ENCODE measurements at places on chromosomes 7 and 10.

DNA sequence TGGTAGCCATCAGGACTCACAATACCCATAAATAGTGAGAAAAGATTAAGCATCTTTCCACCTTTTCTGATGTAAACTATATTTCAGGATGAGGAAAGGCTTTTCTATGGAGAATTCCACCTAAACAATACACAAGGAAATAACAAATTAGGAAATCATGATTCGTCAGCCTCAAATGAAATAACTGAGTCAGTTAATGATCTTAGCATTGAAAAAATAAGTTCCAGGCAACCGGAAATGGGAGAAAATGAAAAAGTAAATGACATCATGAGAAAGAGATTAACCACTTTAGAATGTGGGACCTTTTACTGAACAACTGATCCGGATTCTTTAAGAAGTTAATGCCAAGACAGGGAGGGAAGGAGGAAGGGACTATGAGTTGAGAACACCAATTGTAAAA, 742.3 kb downstream of the TNS3 start:
- no peak for DNase-seq

DNA sequence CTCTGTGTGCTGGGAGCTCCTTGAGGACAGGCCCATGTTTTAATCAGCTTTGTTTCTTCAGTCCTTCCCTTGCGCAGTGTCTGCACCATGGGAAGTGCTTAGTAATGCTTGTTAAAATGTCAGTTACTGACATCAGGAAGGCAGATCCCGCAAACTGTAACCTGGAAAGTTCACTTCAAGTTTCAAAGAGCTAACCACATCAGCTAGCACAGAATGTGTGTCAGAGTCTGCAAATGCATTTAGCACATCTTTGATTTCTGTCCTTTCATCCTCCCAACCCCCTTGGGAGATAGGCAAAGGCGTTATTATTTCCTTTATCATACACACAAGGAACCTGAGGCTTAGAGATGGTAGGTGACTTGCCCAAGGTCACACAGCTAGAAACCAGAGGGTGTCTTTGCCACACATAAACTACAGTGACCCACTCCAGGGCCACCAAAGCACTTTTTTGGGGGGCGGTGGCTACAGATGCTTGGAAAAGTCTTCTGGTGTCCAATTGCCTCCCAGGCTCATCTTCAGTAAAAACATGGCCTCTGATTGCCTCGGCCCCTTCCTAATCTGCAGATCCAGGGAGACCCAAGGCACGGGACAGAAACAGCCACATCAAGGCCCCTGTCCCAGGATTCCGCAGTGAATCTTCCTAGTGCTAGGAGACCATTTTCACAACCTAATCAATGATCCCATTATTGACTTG, 116.2 kb upstream of the GPR26 start:
- DNase-seq, result no peak

GRCh38 chr10:60899266-60899665, 44.7 kb downstream of the RHOBTB1 start:
- DNase-seq, result no peak

GRCh38 chr7:73828107-73828803, 2.5 kb upstream of the CLDN4 start:
- no peak for DNase-seq

DNA sequence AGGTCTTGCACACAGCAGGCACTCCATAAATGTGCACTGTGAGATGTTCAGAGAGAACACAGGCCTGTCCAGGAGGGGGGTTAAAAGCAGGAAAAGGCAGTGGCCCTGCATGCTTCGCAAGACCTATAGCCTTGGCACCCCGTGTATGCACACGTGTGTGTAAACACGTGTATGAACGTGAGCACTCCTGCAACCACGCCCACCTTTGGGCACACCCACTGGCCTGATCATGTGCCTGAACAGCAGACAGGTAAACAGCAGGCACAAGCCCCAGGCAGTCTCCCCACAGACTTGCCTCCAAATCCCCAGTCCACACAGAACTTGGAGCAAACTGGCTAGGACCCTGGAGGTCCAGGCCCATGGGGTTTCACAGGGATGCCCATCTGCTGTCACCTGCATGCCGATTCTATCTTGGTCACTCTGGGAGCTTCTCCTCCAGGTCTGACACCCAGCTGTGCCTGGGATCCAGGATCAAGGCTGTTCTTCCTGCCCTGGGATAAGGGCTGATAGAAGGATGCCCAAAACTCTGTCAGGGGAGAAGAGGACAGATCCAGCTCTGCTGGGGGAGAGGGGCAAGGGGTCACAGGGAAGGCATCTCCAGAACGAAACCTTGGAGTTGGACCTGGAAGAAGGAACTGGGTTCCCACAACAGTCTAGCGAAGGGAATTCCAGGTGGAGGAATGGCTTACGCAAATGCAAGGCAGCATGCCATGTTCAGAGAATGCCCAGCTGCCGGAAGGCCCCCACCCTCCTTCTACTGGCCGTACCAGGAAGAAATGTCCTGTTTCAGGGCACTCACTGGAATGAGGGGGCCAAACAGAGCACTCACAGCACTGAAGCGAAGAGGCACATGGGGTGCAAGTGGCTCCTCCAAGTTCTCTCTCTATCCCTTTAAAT, 14.3 kb upstream of the ZMIZ1 start:
- no peak for DNase-seq

DNA sequence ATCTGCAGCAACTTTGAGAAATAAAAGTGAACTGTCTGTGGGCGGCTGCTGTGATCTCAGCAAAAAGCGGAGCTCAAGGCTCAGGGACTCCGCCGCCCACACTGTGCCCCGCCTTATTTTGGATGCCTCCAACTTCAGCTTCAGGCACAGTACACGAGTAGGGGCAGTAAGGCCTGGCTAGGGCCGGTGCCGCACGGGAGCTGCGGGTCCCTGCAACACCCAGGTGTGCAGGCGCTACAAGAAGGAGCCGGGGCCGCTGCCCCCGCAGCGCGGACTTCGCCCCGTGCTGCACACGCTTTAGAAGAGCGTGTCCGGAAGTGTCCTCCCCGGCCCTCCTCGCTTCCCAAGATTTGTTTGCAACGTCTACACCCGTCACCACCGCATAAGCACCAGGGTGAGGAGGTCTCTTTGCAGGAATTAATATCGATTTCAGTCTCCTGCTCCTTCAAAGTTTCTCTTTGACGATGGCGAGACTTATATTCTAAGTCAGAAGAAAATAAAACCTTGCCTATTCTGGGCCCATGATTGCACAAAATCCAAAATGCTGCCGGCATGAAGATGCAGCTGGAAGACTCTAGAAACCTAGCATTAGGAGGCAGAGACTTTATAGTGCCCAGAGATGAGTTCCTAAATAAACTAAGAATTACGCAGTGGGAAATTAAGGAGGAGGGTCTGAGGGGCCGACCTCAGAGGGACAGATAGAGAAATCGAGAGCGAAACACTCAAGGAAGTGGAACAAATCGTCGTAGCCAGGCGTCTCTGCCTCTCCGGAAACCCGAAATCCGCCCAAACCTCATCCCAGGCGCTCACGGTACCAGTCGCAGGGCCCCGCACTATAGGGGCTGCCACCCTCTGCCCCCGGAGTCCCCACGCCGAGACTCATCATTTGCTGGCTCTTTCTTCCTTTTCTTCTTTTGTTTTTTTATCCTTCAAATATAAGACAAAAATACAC, 6.4 kb downstream of the VAX1 start:
- no peak for DNase-seq

- no peak for DNase-seq
These were observed 17.1 kb downstream of the ZMIZ2 start for GRCh38 chr7:44765579-44766415.

GRCh38 chr10:60611291-60611747, 167.0 kb upstream of the CDK1 start:
- no peak for DNase-seq

DNA sequence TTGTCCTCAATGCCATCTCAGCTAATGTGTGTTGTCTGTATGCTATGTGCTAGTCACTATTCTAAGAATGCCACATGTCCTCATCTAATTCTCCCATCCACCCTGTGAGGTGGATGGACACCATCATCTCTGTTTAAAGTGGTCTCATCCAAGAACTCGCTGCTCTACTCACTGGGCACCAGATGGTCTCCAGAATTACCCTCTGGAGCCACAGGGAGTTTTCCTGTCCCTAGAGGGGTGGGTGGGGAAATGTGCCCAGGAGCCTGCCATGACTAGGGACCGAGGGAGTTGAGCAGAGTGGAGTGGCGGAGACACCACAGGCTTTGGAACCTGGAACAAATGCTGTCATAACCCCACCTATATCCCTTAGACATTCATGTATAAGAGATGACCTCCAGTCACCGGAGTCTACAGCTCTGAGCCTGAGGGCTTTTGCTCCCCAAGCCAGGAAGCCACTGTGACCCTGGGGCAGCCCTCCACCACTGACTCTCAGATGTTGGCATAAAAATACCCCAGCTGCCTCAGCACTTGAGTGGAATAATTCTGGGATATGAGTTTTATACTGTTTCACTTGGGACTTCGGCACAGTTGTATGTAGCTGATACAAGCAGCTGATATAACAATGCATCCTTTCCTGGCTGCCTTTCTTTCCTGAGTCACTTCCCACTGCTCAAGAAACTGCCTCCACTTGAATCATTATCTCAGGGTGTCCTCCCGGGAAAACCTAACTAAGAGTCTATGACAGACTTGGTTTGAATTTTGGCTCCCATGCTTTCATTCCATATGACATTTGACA, 61.5 kb upstream of the RAPGEF5 start:
- DNase-seq, result no peak

- no peak for DNase-seq
These were observed 112.8 kb upstream of the CARD11 start for GRCh38 chr7:3156508-3156907.

- DNase-seq, result no peak
These were observed 54.7 kb upstream of the DNAJC1 start for GRCh38 chr10:22058201-22058600.

DNA sequence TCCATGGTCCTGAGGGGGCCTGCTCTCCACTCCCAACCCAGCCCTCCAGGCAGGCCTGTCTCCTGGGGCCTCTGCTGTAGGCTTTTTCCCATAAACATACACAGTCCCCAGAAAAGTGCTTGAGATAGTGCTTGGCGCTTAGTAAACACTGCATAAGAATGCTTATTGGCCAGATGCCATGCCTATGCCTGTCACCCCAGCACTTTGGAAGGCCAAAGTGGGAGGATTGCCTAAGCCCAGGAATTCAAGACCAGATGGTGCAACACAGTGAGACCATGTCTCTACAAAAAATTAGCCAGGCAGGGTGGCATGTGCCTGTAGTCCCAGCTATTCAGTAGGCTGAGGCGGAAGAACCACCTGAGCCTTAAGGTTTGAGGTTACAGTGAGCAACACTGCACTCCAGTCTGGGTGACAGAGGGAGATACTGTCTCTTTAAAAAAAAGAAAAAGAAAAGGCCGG, 24.6 kb upstream of the ASL start:
- no peak for DNase-seq

GRCh38 chr10:93313798-93314197, 168.3 kb downstream of the MYOF start:
- no peak for DNase-seq
